ENCODE measurements at places on chromosomes 4 and X.

DNA sequence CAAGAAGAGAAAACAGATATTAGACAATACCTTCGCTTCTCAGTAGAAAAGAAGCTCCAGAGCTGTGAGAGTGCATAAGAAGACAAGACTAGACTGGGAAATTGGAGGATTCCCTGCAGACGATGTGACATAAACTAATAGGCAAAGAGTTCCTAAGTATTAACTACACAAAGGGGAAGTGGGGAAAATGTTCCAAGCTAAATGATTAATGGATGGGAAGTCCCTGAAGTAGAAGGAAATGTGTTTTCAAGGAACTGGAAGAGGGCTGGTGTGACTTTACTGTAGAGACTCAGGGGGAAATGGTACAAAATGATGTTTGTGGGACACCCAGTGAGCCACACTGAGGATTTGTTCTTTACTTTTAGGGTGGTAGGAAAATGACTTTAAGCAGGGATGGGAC is 69.7 kb upstream of the DCLK2 start:
- no peak for DNase-seq

DNA sequence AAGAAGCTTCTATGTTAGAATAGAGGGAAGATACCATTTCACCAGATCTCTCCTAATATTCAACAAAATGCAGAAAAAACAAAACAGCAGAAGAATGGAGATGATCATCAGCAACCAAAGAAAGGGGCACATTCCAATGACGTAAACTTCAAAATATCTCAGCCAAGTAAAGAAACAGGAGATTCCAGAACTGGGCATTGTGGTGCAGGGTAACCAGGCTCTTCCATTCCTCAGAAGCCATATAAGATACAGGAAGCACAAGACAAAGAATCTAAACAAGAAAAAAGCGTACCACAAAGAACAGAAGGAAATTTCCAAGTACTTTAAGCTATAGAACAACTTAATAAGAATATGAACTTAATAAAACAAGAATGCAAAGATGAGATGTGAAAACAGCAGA is 6.9 kb upstream of the ARMCX4 start:
- DNase-seq, result peak; percentile 14

DNA sequence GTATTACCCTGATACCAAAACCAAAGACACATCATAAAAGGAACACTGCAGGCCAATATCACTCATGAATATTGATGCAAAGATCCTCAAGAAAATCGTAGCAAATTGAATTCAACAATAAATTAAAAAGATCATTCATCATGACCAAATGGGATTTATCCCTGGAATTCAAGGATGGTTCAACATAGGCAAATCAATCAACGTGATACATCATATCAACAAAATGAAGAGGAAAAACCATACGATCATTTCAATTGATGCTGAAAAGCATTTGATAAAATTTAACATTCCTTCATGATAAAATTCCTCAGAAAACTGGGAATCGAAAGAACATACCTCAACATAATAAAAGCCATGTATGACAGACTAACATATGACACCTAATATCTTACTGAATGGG is 52.7 kb upstream of the STARD8 start:
- no peak for DNase-seq

DNA sequence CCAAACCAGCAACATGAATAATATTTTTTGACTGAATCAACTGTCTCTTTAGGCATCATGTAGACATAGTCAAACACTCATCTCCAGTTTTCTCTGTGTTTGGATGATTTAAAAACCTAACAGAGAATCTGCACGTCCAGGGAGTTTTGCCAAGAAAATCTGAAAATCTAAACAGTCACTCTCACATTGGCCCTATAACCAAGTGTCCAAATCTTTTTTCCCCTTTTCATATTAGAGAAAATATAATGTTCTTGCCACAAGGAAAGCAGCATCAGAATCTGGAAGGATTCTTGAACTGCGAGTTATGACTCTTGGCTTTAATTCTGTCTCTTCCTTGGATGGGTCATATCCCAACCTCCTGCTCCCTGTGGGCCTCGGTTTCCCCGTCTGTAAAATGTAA is 8.8 kb upstream of the CHRDL1 start:
- DNase-seq, result no peak
